Activated naive CD4-positive, alpha-beta T cell treated with anti-CD3 and anti-CD28 coated beads for 36 hours (primary cell): ENCODE measurements at places on chromosomes 4 and X. TPM values are rescaled to one million over a fixed set of nuclear protein-coding genes. Genes with fewer than 3 reads are reported as not detected.

GPAT3 gene
- total RNA-seq, result 3.1 TPM

WNK3 gene
- 0.25 TPM for total RNA-seq

GRCh38 chr4:120865985-120866384 is 56.5 kb downstream of the PRDM5 start:
- H3K4me1 ChIP-seq, result no peaks in the 10 kb centered on the region
- H3K4me3 ChIP-seq, result no peak overlapping the region

- no peak overlapping the region for H3K27ac ChIP-seq
- DNase-seq, result no peak
- H3K4me3 ChIP-seq, result no peak overlapping the region
- H3K36me3 ChIP-seq, result no peaks in the 10 kb centered on the region
These were observed 287.6 kb downstream of the PAPSS1 start for GRCh38 chr4:107432451-107432850.

DNA sequence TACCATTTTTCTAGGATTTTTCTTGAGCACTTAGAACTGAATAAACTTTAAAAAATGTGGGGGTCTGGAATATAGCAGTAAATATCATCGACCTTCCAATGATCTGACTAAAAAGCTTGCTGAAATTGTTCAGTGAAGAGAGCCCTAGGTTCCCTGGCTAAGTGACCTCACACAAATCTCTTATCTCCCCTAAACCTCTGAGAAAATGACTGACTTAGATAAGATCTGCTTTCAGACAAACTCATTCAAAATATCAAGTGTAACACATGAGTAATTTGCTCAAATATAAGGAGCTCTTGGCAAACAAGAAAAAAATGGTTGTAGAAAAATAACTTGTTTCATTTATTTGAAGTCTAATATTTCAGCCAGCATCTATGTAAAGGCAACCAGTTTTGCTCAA is 441.7 kb upstream of the SLIT2 start:
- DNase-seq, result no peak
- no peak overlapping the region for H3K4me3 ChIP-seq
- H3K27ac ChIP-seq, result no peak overlapping the region
- no peaks in the 10 kb centered on the region for H3K27me3 ChIP-seq
- H3K4me1 ChIP-seq, result no peaks in the 10 kb centered on the region
- H3K36me3 ChIP-seq, result no peaks in the 10 kb centered on the region

GRCh38 chr4:128428397-128428796 is 140.8 kb upstream of the PGRMC2 start:
- H3K4me1 ChIP-seq, result no peaks in the 10 kb centered on the region
- no peak overlapping the region for H3K4me3 ChIP-seq
- H3K36me3 ChIP-seq, result no peaks in the 10 kb centered on the region
- H3K27me3 ChIP-seq, result no peaks in the 10 kb centered on the region
- H3K27ac ChIP-seq, result no peak overlapping the region
- DNase-seq, result no peak

GRCh38 chrX:39169976-39170375 is 368.7 kb downstream of the MID1IP1 start:
- H3K4me1 ChIP-seq, result peaks cover 20% of the 10 kb centered on the region
- no peak overlapping the region for H3K27ac ChIP-seq
- no peaks in the 10 kb centered on the region for H3K36me3 ChIP-seq
- no peaks in the 10 kb centered on the region for H3K27me3 ChIP-seq

GRCh38 chr4:6594826-6595355 is 19.9 kb downstream of the MAN2B2 start:
- no peak for DNase-seq
- no peak overlapping the region for H3K4me3 ChIP-seq

DNA sequence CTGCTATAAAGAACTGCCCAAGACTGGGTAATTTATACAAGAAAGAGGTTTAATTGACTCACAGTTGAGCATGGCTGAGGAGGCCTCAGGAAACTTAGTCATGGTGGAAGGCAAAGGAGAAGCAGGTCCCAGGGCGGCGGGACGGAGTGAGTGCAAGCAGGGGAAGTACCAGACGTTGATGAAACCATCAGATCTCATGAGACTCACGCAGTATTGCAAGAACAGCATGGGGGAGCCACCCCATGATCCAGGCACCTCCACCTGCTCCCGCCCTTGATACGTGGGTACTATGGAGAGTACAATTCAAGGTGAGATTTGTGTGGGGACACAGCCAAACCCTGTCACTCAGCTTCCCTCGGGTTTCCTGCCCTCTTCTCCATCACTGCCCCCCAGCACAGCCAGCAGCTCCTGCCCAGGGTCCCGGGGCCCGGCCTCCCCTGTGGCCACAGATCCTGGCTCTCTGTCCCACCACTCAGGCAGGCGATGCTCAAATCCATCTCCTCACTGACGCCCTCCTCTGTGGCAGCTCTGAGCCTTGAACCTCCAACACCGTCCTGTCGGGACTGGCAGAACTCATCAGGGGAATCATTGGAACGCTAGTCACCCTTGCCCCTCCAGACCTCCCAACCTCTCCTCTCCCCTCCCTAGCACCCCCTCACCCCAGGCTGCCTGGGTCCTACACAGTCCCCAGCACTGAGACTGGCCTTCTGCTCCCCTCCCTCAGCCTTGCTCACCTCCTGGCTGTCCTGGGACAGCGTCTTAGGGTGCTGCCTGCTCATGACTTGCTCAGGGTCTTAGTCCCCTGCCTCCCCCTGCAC is 37.6 kb downstream of the FGFRL1 start:
- no peak overlapping the region for H3K4me3 ChIP-seq
- peak; percentile 67 for DNase-seq
- H3K36me3 ChIP-seq, result peaks cover 1% of the 10 kb centered on the region
- no peak overlapping the region for H3K27ac ChIP-seq
- H3K4me1 ChIP-seq, result peaks cover 2% of the 10 kb centered on the region
- peaks cover 27% of the 10 kb centered on the region for H3K27me3 ChIP-seq

DNA sequence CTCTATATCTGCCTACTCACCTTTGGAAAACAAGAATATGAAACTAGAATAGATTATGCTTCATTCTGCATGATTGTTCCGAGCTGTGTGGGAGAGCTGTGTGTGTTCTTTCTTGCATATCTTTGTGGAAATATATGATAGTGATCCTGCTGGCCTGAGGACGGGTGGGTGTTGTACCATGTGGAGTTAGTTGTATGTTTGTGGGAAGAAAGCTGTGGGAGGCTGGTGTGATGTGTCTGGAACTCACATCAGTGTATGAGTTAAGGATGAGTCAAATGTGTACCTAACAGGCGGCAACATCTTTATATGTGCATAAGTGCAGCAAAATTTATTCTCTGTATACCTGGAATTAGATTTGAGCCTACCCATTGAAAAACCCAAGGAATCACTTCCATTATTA is 208.1 kb upstream of the ADGRL3 start:
- no peak overlapping the region for H3K27ac ChIP-seq
- no peaks in the 10 kb centered on the region for H3K36me3 ChIP-seq
- DNase-seq, result no peak
- no peak overlapping the region for H3K4me3 ChIP-seq

- H3K36me3 ChIP-seq, result no peaks in the 10 kb centered on the region
- H3K27ac ChIP-seq, result no peak overlapping the region
- H3K27me3 ChIP-seq, result no peaks in the 10 kb centered on the region
- no peak for DNase-seq
- H3K4me3 ChIP-seq, result no peak overlapping the region
These were observed 1230.3 kb upstream of the AGA start for GRCh38 chr4:178672512-178672911.

- no peak overlapping the region for H3K27ac ChIP-seq
- H3K27me3 ChIP-seq, result no peaks in the 10 kb centered on the region
- no peak overlapping the region for H3K4me3 ChIP-seq
- no peak for DNase-seq
These were observed 1390.2 kb downstream of the C4orf33 start for GRCh38 chr4:130486186-130486585.

- H3K27me3 ChIP-seq, result no peaks in the 10 kb centered on the region
- no peak overlapping the region for H3K27ac ChIP-seq
- H3K4me3 ChIP-seq, result no peak overlapping the region
- no peak for DNase-seq
These were observed 108.0 kb downstream of the SLIT2 start for GRCh38 chr4:20359692-20360091.

DNA sequence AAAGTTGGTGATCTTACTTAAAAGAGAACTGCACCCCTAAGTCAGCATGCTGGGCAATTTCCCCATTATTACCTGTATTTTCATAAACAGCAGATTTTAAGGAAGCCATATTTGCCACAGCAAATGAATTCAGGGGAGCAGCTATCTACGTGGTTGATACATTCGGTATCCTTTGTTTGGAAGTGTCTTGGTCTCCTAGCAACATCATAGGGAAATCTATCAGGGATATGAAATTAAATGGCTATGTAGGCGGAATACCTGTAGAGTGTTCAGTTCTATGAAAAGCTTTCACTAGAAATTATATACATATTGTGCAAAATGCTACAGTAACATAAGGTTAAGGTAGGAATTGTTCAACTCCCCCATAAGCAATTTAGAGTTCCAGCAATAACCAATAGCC is 157.2 kb upstream of the EMCN start:
- DNase-seq, result no peak
- no peaks in the 10 kb centered on the region for H3K36me3 ChIP-seq
- H3K27ac ChIP-seq, result no peak overlapping the region
- H3K4me3 ChIP-seq, result no peak overlapping the region

- no peaks in the 10 kb centered on the region for H3K4me1 ChIP-seq
- no peak overlapping the region for H3K4me3 ChIP-seq
- no peak overlapping the region for H3K27ac ChIP-seq
- DNase-seq, result no peak
- H3K27me3 ChIP-seq, result no peaks in the 10 kb centered on the region
These were observed 456.0 kb upstream of the FAM241A start for GRCh38 chr4:111689214-111689613.

- no peaks in the 10 kb centered on the region for H3K36me3 ChIP-seq
- no peaks in the 10 kb centered on the region for H3K27me3 ChIP-seq
- peak; percentile 23 for DNase-seq
- H3K4me1 ChIP-seq, result peaks cover 12% of the 10 kb centered on the region
- H3K4me3 ChIP-seq, result peak overlapping the region; percentile 56
- no peak overlapping the region for H3K27ac ChIP-seq
These were observed 82.9 kb upstream of the TAB3 start for GRCh38 chrX:30971774-30972603.
